ENCODE measurements at places on chromosomes 6 and 20. TPM values are rescaled to one million over a fixed set of nuclear protein-coding genes. Genes with fewer than 3 reads are reported as not detected.

The HLA-F gene
- 451 TPM for polyA plus RNA-seq

The GPX5 gene
- not detected for polyA plus RNA-seq

The AHI1 gene
- 5.2 TPM for polyA plus RNA-seq

The FKBP1A gene
- 246 TPM for polyA plus RNA-seq

The SALL4 gene
- 0.12 TPM for polyA plus RNA-seq

The PTPRT gene
- 0.37 TPM for polyA plus RNA-seq

The CCN2 gene
- polyA plus RNA-seq = 154 TPM

The NEURL2 gene
- polyA plus RNA-seq = 3.9 TPM

The SLC17A2 gene
- polyA plus RNA-seq = not detected

The SLC17A9 gene
- 9.2 TPM for polyA plus RNA-seq

The SLC24A3 gene
- polyA plus RNA-seq = 5.0 TPM

The CCM2L gene
- 10.8 TPM for polyA plus RNA-seq

The PSORS1C1 gene
- polyA plus RNA-seq = 10.8 TPM

The CLIC5 gene
- 16.0 TPM for polyA plus RNA-seq

The L3MBTL3 gene
- polyA plus RNA-seq = 2.0 TPM

The CAPN11 gene
- polyA plus RNA-seq = 0.30 TPM

The RPS10 gene
- 2,710 TPM for polyA plus RNA-seq

The UST gene
- polyA plus RNA-seq = 4.5 TPM

The SLC32A1 gene
- not detected for polyA plus RNA-seq

The L3MBTL1 gene
- polyA plus RNA-seq = 1.7 TPM

The TTI1 gene
- polyA plus RNA-seq = 13.0 TPM

The GPR6 gene
- not detected for polyA plus RNA-seq

The CPXM1 gene
- polyA plus RNA-seq = 1.5 TPM

The RALGAPA2 gene
- polyA plus RNA-seq = 12.1 TPM

The PREX1 gene
- 29.5 TPM for polyA plus RNA-seq

The ARG1 gene
- 33.1 TPM for polyA plus RNA-seq

The PPP2R5D gene
- polyA plus RNA-seq = 19.0 TPM

The SPAG4 gene
- polyA plus RNA-seq = 1.9 TPM

The DDO gene
- 0.79 TPM for polyA plus RNA-seq

The POPDC3 gene
- 1.9 TPM for polyA plus RNA-seq

The TM9SF4 gene
- 18.4 TPM for polyA plus RNA-seq

The CTAGE9 gene
- polyA plus RNA-seq = not detected

The C20orf144 gene
- 0.05 TPM for polyA plus RNA-seq

The FAM217A gene
- polyA plus RNA-seq = not detected

The EYA4 gene
- polyA plus RNA-seq = 0.49 TPM

The KCNK5 gene
- 11.7 TPM for polyA plus RNA-seq

The PTCHD4 gene
- polyA plus RNA-seq = 0.12 TPM

The BEND6 gene
- polyA plus RNA-seq = 0.39 TPM

The TBP gene
- 9.2 TPM for polyA plus RNA-seq

The KHDC1L gene
- not detected for polyA plus RNA-seq

The TMEM170B gene
- 2.6 TPM for polyA plus RNA-seq

The LAMA4 gene
- polyA plus RNA-seq = 38.6 TPM

The C2 gene
- polyA plus RNA-seq = 69.1 TPM

The PPP1R18 gene
- polyA plus RNA-seq = 155 TPM

The FOXS1 gene
- 3.2 TPM for polyA plus RNA-seq

The IL20RA gene
- 3.7 TPM for polyA plus RNA-seq

The CST5 gene
- 0.55 TPM for polyA plus RNA-seq

The BPIFB4 gene
- polyA plus RNA-seq = 0.25 TPM
